ENCODE measurements at places on chromosomes 7 and 10.

GRCh38 chr7:118169146-118169545 is 14.8 kb upstream of the LSM8 start:
- no peak for DNase-seq

DNA sequence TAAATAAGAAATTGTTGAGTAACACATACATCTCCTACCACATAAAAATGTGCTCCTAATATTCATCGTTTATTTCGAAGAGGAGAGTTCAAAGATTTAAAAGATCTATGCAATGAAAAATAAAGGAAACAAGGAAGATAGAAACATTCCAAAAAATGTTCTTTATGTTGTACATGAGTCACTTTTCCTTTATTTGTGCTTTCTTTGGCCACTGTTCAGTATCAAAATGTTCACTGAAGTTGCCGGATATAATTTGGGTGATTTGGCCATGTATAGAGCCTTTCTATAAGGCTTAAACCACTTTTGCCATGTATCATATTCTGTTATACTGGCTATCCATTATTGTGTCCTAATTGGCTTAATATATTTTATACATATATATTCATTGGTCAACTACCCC is 62.9 kb upstream of the PRR15 start:
- no peak for DNase-seq

DNA sequence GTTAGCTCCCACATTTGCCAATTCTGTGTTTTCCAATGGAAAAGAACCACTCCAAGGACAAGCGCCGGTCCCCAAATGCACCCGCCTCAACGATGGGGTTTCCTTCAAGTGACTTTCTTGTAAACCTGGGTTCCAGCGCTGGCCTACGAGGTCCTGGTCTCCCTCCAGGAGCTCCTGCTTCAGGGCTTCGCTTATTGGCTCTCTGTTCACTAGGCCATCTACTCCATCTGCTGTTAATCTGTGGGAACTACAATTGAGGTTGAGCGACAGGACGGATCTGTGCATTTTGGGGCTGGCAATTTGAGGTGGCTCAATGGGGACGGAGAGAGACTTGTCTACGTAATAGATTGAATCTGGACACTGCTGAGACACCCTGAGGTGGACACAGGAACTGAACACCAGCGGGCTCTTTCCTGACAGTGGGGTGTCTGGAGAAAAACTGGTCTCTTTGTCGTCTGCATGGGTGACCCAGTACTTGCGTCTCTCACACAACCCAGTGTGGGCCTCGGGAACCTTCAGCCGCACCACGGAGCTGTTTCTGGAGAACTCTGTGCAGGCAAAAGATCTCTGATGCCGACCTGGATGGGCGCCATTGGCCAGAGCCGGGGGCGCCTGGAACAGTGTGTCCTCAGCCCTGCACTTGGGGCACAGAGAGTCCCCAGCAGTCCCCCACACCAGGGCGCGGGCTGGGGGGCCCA is 115.9 kb upstream of the ADAM12 start:
- peak; percentile 54 for DNase-seq

DNA sequence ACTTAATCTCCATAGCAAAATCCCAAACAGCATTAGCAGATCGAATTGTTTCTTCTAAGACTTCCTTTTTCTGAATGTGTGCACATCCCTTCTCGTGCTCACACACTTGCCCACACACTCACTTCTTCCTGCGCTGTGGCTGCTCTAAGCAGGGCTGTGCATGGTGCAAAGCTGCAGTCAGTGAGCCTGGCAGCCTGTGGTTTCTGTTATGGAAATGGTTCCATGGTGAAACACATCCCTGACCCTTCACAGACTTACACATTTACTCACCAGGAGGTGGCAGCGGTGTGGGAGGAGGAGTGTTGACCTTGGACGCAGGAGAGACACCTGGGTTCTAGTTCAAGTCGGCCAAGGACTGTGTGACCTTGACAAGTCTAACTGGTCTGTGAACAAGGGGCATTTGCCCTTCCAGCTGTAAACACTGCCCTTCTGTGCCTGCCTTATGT is 24.9 kb downstream of the MTURN start:
- no peak for DNase-seq

- no peak for DNase-seq
Observed at GRCh38 chr7:148182264-148182663, 408.3 kb upstream of the C7orf33 start.

All from Caki2 (cell line).